ENCODE measurements at places on chromosomes 6 and 20.

DNA sequence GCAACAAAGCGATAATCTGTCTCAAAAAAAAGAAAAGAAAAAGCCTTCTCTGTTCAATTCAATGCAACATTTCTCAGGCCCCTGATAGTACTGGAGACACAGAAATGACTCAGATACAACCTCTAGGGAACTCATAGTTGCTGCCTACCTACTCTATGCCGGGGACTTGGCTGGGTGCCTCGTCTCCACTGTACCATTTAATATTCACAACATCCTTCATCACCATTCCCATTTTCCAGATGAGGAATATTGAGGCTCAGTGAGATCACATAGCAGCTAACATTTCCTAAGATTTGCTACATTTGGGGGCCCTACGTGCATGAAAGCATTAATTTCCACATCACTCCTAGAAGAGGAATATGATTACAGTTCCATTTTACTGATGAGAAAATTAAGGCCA, 7.5 kb downstream of the NOL4L start:
- DNase-seq, result no peak

DNA sequence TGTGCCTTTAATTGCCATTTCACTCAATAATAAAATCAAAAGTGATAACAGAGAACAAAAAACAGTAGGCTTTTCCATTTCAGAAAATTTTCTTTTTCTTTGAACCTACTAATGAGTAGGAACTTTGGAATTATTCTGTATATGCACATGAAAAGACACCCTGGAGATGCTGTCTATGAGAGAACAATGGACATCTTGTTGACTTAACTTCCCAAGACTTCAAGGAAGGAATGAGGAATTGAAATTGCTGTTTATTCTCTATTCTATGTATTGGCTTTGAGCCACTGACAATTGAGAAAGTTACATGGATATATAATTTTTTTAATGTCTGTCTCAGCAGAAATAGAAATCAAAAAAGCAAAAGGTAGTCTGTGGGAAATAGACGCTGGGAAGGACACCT, 98.6 kb upstream of the PCSK2 start:
- no peak for DNase-seq

GRCh38 chr20:32999603-33000250, 4.5 kb downstream of the SUN5 start:
- no peak for DNase-seq

- no peak for DNase-seq
These were observed 246.3 kb upstream of the RNF24 start for GRCh38 chr20:4261333-4262284.

GRCh38 chr6:1603708-1604107, 6.0 kb upstream of the FOXC1 start:
- DNase-seq, result no peak

- no peak for DNase-seq
These were observed 12.0 kb downstream of the STMN3 start for GRCh38 chr20:63641146-63641791.

All from NCI-H187 (cell line).